Uterine smooth muscle cell (primary cell): ENCODE measurements at places on chromosomes 2 and 18. TPM values are rescaled to one million over a fixed set of nuclear protein-coding genes. Genes with fewer than 3 reads are reported as not detected.

TMX3 gene
- total RNA-seq: 101 and 127 TPM in 2 replicates

TIGD1 gene
- 2.6 and 3.0 TPM in 2 replicates for total RNA-seq

ERBB4 gene
- total RNA-seq: under 0.01 and 0.11 TPM in 2 replicates

EFEMP1 gene
- 10.8 and 35.9 TPM in 2 replicates for total RNA-seq

DNER gene
- total RNA-seq: 0.55 and 2.6 TPM in 2 replicates

ANKRD53 gene
- total RNA-seq: 0.22 and 0.50 TPM in 2 replicates

LRP2 gene
- total RNA-seq: not detected in 2 replicates

TMEM87B gene
- total RNA-seq: 35.0 and 44.9 TPM in 2 replicates

ASB18 gene
- total RNA-seq: not detected in 2 replicates

ARHGAP25 gene
- 1.1 and 3.7 TPM in 2 replicates for total RNA-seq

HOXD3 gene
- total RNA-seq: 0.25 and 0.33 TPM in 2 replicates

CYBRD1 gene
- 82.6 and 192 TPM in 2 replicates for total RNA-seq

CNRIP1 gene
- 27.4 and 31.3 TPM in 2 replicates for total RNA-seq

HOXD10 gene
- 2.3 and 4.0 TPM in 2 replicates for total RNA-seq

MAP3K19 gene
- total RNA-seq: not detected in 2 replicates

RNF144A gene
- total RNA-seq: 12.0 TPM in 2 replicates
